ENCODE measurements at places on chromosomes 2 and 18.

DNA sequence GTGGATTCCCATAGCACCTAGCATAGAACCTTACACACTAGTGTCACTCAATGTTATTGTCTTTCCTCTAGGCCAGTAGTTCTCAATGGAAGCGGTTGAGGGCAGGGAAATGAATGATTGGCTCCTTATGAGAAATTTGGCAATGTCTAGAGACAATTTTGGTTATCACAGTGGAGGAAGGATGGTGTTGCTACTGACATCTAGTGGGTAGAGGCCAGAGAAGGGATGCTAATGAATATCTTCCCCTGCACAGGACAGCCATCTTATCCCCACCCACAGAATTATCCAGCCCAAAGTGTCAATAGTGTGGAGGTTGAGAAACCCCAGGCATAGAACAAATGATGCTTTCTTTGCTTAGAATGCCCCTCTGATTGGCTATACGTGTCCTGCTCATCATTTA is 15.8 kb downstream of the C18orf63 start:
- no peak for DNase-seq

- peak; percentile 51 for DNase-seq
Observed at GRCh38 chr2:49490710-49491109, 336.4 kb upstream of the FSHR start.

DNA sequence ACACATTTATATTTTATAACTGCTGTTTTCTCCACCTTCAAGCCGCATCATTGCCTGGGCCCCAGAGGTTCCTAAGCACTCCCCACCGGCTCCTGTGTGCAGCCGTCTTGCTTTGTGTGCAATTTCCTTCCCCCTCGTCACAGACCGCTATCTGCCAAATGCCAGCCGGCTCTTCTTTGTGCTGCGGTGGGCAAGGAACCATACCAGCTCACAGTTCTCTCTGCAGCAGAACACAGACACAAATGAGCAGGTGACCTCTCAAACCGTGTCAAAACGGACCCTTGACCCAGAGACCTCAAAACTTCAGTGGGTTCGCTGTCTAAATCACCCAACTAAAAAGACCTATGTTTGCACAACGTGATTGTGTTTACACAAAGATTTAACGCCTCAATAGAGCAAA is 58.2 kb downstream of the KLF7 start:
- DNase-seq, result no peak

DNA sequence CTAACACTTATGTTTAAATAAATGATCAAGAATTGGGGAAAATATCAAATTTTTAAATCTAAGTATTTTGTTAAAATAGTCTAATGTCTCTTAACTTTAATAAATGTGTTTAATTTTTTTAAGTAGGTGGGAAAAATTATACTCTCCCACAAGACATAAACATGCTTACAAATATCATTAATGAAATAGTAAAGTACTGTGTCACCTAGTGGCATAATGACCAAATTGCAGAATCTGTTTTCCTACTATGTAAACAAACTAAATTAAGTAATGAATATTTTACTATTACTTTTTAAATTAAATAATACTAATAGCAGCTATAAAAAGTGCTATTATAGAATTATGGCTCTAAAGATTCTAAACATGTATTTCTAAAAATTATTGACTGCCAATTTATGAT is 52.0 kb upstream of the CHAC2 start:
- DNase-seq, result no peak

- DNase-seq, result no peak
Observed at GRCh38 chr18:54228364-54228763, 3.9 kb upstream of the MBD2 start.

- DNase-seq, result no peak
Observed at GRCh38 chr2:45932278-45932975, 281.0 kb downstream of the PRKCE start.

- no peak for DNase-seq
Observed at GRCh38 chr18:14117606-14118005, 14.6 kb downstream of the ZNF519 start.

- DNase-seq, result no peak
Observed at GRCh38 chr18:49155410-49155809, 204.6 kb upstream of the SMAD7 start.

- DNase-seq, result no peak
Observed at GRCh38 chr2:12624905-12625598, 91.7 kb upstream of the TRIB2 start.

GRCh38 chr2:232476045-232476444 is 11.6 kb downstream of the ECEL1 start:
- DNase-seq, result no peak

- DNase-seq, result no peak
Observed at GRCh38 chr2:112918256-112918655, 7.3 kb downstream of the IL37 start.

DNA sequence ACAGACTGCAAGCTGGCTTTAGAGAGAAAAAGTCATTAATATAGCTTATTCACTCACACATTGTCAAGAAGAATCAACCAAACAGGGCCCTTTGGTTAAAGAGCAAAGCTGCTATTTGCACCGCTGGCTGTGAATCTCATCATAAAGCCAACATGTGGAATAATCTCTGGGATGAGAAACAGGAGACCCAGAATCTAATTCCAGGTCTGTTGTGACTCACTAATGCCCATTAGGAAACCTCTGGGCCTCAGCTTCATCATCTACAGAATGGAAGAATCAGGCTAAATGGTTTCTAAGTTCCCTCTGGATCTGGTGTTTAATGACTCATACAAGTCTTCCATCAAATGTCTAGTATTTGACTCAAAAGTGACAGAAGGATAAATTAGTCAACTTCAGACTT is 591.7 kb upstream of the DDX18 start:
- no peak for DNase-seq

DNA sequence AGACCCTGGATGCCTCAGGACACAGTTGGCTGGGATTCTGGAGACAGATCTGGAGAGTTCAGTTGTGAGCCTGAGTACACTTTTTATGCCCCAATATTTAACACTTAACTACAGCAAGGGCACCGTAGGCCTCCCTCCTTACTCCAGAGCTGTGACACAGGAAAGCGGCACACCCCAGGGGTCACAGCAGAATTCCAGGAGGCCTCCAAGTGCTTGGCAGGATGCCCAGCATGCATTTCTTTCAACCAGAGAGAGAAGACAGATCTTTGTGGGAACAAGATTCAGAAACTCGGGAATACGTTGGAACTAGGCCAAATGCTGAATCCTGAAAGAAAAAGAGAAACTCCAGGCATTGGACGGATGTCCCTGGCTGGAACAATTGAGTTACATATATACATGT is 199.2 kb upstream of the NT5C1B start:
- peak; percentile 55 for DNase-seq

DNA sequence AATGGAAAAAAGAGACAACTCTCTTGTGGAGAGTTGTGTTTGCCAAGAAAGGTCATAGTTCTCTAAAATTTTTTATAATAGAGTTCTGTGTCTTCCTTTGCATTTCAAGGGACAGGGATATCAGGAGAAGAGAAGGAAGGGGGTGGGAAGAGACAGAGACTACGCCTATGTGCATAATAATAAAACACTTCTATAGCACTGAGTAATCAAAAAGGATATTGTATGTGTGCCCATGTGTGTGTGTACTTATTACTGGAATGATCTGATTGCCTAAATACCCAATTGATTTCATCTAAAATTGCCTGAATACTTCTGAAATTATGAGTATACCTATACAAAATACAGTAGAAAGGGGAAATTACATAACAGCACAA is 803.7 kb upstream of the ACVR2A start:
- DNase-seq, result no peak

- no peak for DNase-seq
Observed at GRCh38 chr2:145919477-145919876, 1399.6 kb upstream of the ZEB2 start.

GRCh38 chr2:148546270-148546669 is 98.3 kb upstream of the EPC2 start:
- DNase-seq, result no peak

GRCh38 chr18:59383851-59384250 is 24.8 kb upstream of the LMAN1 start:
- DNase-seq, result no peak

GRCh38 chr18:2657788-2658458 is 2.4 kb downstream of the SMCHD1 start:
- DNase-seq, result no peak

DNA sequence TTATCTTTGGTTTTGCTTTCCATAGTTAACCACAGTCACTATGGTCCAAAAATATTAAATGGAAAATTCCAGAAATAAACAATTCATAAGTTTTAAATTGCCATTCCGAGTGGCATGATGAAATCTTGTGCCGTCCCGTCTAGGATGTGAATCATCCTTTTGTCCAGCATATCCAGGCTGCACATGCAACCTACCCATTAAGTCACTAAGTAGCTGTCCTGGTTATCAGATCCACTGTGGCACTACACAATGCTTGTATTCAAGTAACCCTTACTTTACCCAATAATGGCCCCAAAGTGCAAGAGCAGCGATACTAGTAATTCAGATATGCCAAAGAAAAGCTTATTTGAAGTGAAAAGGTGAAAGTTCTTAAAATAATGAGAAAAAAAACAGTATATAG is 10.7 kb downstream of the USP34 start:
- no peak for DNase-seq

DNA sequence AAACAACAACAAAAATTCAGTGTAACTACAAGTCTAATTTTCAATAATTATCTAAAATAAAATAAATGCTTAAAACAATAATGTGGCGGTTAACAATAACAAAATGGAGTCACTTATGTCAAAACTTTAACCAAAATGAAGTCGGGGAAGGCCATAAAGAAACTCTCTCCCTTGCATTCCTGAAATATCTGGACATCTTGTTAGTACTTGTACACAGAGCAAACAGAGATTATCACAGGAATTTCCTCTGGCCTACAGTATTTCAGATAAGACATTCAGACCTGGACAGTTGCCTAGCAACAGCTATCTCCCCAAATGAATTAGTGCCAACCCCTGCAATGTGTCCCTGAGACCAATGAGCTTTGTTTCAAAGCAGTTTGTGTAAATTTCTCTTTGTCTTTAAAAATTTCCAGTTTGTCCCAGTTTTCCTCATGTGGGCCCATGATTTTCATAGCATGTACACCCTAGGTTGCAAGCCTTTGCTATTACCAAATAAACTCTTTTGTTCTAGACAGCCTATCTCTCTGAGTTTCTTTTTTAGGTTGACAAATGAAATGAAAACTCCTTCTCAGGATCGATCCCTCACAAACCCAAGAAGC is 68.6 kb downstream of the EXOC6B start:
- DNase-seq, result peak; percentile 57

GRCh38 chr18:75049455-75049789 is 159.5 kb downstream of the PTGR3 start:
- no peak for DNase-seq

GRCh38 chr18:59005262-59005661 is 134.4 kb upstream of the SEC11C start:
- DNase-seq, result peak; percentile 22

DNA sequence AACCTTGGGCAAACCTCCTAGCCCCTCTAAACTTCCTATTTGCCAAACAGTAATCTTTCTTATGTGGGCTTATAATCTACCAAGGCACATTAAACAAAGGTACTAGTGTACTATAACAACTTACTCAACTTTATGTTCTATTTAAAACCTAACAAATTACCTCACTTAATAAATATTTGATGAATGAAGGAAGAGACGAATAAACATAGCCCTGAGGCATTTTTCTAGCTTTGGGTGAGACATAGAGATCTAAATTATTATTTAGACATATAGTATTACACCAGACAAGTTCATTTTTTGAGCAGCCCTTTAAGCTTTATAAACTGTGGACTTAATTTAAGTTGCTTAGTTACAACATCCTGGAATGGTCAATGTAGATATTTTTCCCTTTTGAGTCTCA is 104.6 kb downstream of the UNC80 start:
- DNase-seq, result no peak
